ENCODE measurements at places on chromosomes 5 and 9.

GRCh38 chr9:134891713-134892112 is 11.1 kb downstream of the FCN2 start:
- no peak for DNase-seq

- DNase-seq = no peak
Observed at GRCh38 chr5:42840269-42840668, 28.6 kb upstream of the SELENOP start.

GRCh38 chr9:21608200-21608599 is 126.1 kb upstream of the IFNE start:
- no peak for DNase-seq

DNA sequence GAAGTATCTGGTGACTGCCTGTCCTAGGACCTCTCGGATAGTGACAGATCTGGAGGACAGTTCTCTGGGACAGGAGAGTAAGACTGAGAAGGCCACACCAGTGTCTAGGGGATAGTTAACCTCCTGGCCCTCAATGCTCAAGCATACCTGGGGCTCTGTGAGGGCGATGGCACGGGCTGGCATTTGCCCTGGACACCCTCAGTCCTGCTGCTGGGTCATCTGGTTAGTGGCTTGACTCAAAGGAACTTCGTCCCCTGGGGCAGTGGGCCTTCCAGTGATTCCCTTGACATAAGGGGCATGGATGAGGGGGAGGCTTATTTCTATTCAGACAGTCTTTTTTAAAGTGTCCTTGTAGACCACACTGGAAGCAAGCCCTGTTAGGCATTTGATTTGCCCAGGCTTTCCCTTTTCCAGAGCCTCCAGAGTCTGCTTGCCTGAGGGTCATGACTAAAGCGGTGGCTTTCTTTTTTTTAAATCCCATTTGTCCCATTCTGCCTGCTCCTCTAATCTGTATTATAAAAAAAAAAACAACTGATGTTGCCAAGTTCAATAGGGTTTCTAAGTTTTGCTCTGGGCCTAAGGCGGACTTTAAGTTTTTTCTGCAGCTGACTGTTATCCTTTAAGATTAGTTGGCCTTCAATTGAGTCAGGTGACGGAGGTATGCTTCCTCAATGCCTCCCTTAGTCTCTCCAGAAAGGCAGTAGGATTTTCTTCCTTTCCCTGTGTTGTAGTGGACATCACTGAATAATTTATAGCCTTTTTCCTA is 2083.5 kb upstream of the C9orf72 start:
- no peak for DNase-seq

DNA sequence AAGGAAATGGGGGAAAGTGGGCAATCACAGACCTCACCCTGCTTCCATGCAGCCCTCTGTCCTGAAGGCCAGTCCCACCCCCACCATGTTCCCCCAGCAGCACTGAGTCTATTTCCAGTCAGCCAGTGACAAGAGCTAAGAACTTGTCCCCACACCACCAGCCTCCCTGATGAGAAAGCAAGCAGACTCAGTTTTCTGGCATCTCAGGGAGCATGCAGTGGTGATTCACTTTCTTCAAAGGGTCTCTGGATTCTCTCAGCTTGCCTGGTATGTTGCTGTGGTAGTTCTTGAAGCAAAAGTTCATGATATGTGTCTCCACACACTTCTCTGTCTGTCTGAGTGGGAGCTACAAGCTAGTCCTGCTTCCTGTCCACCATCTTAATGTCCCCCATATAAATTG is 799.9 kb upstream of the TYRP1 start:
- no peak for DNase-seq

GRCh38 chr9:126842220-126842842 is 18.1 kb upstream of the ZBTB34 start:
- DNase-seq = no peak

DNA sequence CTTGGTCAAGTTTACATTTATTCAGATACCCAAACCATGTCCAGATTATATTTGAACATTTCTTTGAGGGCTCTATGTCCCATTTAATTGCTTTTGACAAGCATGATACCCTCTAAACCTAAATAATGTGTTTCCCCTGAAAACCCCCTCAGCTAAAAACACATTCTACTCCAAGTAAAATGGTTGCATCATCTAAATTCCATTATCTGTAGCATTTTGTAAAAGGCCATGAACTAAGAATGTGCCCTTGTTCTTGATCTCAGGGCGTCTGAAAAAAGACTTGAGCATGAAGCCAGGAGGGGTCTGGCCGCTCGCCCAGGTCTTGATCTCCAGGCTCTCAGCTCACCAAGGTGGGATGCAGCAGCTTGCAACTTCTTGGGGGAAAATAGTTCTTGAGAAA is 53.5 kb upstream of the ERCC6L2 start:
- DNase-seq = no peak

DNA sequence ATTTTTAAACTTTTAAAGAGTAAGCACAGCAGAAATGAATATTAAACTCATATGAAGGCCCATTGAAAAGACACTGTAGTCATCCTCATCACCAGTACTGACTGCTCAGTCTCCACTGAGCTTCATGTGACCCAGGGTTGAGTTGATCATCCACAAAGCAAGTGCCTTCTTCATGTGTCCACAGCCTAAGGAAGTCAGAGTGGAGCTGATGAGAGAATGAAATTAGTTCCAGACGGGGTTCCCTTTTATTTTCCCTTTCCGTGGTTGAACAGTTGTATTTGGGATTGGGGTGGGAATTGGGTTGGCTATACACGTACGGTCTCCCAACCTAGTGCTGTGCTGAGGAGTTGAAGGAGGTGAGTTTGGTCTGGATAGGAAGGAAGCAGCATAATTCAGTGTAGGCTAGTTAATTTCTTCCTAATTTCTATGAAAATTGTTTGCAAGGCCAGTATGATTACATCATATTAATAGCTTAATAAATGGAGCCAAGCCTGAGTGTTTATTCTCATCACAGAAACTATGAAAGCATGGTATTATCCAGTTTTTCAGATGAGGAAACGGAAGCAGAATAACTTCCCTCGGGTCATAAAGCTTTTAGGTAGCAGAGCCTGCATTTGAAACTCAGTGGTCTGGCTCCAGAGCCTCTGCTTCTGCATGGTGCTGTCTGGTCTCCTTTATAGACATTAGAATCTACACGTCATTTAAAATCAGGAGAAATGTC is 103.9 kb upstream of the DMRT1 start:
- DNase-seq = no peak

- no peak for DNase-seq
Observed at GRCh38 chr5:125311743-125312142, 565.3 kb upstream of the ZNF608 start.

DNA sequence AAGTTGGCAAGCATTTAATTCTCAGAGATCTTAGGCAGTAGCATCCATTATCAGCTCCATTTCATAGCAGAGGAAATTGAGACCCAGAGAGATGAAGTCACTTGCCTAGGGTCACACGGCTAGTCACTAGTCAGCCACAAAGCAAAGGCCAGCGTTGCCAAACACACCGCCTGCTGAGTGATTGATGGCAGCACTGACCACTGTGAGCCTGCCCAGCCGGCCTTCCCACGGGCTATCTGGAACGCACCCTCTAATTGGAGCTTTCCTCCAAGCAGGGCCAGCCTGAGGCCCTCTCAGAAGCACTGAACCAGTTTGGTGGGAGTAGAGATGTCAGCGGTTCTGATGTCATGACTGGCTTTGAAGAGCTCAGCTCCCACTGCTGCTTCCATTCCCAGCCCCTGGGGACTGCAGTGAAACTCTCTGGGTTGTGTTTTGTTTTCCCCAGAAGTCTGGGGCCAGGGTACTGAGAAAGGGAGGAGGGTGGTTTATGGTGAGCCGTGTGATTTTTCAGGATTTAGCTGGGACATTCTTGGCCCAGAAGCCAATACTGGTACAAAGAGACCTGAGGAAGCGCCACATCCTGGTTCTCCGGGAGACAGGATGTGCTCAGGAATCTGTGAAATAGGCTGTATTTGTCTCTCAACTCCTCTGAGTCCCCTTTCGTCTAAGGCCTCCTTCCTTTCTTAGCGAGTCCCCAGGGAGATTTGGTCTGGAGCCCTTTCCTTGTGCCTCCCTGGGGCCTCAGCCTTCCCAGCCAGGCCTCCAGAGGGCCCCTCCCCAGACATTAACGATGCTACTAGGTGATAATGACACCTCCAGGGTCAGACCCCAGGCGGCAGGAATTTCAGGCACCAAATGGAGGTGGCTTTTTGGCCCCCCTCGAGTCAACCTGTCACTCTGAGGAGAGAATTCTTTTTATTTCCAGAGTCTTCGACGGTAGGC is 44.5 kb downstream of the SPRY4 start:
- DNase-seq = no peak

DNA sequence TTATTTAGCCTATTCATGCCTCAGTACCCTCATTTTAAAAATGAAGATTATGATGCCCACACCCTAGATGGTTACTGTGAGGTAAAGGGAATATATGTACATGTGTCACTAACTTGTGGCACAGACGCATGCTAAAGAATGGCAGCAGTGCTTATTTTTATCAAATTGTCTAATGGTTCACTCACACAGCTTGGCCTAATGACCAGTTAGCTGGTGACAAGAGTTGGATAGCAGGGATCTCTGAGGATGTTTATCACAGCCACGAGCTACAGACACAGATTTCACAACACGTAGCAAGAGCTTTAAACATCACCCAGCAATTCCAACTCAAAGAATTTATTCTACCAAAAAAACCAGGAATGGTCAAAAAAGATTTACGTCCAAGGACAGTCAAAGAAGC is 7.2 kb downstream of the BAG1 start:
- DNase-seq = no peak

DNA sequence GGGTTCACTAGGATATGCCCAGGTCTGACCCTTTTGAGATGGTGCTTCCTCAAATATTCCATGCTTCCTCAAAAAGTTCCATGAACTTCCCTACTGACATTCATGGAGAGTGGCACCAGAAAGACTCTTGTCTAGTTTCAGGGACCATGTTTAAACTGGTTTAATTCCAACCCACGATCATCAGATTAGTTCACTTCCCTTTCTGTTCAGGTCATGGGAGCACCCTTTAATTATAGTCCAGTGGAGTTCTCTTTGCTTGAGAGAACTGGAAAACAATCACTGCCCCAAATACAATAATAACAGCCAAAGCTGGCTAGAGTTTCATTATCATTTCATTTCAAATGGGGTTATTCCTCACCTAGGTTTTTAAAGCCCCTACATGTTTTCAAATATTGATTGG is 9.7 kb upstream of the ERBIN start:
- no peak for DNase-seq

DNA sequence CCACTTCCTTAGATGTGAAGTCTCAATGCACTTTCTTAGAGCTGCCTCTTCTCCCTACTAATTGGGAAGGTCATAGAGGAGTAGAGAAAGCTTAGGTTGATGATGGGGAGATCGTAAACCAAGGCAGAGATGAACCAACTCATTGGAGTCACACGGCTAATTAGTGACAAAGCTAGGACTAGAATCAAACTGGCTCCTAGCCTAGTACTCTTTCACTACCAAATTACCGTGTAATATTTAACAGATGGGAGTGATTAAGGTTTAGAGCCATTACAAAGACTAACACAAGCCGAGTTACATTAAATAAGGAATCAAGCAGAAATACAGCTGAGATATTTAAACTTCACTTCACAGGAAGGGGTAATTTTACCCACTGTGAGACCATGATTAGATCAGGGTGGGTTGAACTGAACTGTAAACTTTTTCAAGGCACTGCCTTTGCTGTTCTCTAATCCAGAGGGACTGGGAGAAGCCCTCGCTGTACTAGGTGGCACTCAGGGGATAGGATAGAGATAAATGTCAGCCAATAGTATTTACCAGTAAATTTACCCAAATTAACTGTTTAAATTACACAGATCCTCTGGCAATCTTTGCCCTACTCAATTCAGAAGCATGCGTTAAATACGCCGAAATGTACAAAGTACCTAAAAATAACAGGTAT is 166.4 kb upstream of the PIK3R1 start:
- no peak for DNase-seq

DNA sequence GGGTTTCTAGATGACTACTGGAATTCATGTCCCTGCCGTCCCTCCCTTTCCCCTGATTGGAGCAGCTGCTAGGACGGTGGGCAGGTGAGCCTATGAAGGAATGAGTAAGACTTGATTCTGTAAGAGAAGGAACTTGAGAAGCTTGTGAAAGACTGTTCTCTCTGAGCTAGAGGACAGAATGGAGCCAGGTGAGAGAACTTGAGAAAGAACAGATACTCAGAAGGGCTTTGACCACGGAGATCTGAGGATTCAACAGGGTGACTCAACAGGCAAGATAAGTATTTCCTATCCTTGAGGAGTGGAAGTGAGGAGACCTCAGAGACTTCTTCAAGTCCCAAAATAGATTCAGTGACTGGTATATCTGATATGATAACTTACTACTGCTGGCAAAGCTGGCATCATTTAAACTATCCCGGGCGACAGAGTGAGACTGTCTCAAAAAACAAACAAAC is 41.9 kb downstream of the HSDL2 start:
- DNase-seq = no peak

DNA sequence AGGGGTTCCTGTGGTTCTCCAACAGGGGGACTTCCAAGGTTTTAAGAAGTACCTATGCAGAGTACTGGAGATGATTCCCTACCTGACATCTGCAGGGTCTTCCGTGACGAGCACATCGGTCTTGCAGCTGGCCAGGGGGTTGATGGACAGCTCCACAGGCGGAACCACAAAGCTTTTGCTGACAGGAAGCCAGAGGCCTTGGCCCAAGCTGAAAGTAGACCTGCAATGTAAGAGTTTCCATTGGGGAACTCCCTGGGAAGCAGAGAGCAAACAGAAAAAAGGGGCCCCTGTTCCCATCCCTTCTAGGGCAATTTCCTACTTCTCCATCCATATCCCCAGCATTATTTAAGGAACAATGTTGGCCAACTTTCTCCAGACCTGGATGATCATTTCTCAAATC is 288.0 kb downstream of the TRIM32 start:
- DNase-seq = no peak

DNA sequence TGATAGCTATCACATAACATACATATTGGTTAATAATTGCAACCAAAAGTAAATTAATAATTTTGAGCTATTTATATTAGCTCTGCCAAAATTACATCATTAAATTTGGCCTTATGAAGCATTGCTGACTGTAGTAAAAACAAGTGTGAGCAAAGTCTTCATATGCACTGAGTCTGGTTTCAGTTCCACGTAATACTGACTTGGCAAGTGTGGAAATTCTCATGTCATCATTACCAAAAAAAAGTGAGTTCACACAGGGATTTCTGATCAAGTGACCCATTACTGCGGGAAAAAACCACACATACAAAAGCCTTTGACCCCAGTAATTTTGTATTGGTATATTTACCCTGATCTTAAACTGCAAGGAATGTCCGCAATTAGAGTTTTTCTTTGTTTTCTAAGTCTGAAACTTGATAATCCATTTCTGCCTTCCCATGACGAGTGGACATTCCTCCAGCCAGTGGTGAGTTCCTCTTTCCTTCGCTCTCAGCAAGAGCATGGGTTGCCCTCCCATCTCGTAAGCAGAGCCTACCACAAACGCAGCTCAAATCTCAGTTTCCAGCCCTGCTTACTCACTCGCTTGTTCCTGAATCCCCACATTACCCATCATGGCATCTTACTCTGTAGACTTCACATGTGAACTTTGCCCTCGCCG is 220.2 kb upstream of the DMRT1 start:
- DNase-seq = no peak

DNA sequence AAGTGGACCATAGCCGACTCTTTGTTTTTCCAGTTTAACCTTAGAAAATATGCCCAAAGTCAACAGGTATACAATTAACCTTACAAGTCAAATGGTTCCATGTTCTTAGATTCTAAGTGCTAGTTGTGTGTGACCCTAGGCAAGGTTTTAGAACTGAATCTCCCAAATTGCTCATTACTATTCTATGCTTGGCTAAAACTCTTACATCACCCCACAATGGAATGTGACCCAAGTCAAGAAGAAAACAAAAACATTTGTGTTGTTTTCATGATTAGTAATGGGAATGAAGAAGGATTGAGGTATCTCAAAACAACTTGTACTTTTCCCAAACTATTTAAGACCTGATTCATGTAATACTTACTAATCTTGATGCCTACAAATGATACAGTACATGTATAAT is 159.2 kb downstream of the ARRDC3 start:
- no peak for DNase-seq
